ENCODE measurements at places on chromosomes 4 and X. TPM values are rescaled to one million over a fixed set of nuclear protein-coding genes. Genes with fewer than 3 reads are reported as not detected.

TENM3 gene
- total RNA-seq: 2.9 TPM

PF4V1 gene
- total RNA-seq: not detected

TKTL2 gene
- total RNA-seq: not detected

SCML2 gene
- total RNA-seq: 1.4 TPM

LRIT3 gene
- total RNA-seq: not detected

NKRF gene
- 4.2 TPM for total RNA-seq

MAGEA2 gene
- not detected for total RNA-seq

DNA sequence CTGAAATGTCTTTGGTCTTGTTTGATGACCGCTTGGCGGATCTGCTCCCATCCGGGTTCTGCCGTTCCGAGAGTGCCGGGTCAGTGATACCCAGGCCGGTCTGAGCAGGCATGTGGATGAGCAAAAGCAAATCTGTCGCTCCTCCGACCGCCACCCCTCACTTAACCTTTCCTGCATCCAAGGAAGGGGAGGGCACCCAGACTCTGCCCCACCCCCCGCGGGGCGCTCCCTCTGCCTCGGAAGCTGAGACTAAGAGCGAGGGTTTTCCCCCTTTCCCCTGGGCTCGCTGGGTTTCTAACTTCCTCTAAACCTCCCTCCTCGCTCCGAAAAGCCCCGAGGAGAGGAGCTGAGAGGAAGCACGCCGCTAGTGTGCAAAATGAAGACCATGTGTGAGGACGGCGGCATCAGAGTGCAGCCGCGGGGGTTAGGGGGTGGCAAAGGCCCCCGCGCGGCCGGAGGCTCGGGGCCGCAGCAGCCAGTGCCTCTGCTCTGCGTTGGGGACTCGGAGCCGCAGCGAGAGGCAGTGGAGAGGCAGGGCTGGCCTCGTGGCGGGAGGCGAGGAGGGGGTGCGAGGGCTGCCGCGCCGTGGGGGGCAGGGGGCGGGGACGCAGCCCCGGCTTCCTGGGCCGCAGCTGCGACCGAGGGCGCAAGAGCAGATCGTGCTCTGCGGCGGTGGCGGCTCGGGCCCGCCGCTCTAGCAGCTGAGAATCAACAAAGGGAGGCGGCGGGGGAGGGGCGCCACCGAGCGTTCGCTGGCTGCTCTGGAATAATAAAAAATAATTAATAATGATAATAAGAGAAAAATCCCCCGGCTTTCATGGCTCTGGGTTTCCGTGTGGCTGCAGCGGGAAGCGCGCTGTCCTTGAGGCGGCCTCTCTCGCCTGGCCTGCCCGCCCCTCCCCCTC lies 55.8 kb upstream of the BCOR start:
- DNase-seq: peak; percentile 84

DNA sequence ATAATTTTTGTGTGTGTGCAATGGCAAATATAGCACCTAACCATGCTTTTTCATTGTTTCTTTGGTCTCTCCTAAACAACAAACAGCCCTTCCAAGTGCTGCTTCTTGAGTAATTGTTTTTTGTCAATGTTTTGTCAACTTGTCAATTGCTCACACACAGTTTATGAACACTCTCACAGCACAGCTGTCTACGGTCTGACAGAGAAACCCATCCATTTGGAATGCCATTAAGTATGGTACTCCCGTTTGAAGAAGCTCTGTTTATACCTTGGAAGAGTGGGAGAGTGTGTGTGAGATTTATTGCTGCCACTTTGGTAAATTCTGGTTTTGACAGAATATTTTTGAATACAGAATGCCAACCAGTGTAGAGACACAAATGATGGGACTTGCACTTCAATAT lies 254.6 kb downstream of the LDB2 start:
- no peak for DNase-seq

DNA sequence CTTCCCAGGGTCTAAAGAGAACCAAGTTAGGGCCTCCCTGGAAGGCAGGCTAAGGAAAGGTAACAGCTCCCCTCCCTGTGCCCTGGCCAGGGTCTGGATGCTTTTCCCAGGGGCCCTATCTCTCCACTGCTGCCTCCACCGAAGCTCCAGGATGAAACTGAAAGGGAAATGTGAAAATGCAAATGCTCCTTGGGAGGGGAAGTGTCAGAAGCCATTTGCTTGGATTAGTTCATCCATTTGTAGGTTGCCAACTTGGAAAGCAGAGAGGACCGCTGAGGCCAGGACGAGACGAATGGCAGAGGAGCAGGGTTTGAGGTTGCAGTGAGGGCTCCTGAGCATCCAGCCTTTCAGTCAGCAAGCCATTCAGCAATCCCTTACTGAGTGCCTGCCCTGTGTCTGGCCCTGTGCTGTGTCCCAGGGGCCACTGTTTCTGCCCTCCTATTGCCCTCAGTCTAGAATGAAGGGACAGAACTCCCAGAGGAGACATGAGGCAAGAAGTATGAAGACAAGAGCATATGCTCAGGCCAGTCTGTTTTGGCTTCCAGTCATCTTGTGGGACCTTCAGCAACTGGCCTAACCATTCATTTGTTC lies 45.9 kb upstream of the PGRMC1 start:
- no peak for DNase-seq

GRCh38 chr4:1177274-1178141 lies 5.1 kb upstream of the SPON2 start:
- DNase-seq: peak; percentile 60

DNA sequence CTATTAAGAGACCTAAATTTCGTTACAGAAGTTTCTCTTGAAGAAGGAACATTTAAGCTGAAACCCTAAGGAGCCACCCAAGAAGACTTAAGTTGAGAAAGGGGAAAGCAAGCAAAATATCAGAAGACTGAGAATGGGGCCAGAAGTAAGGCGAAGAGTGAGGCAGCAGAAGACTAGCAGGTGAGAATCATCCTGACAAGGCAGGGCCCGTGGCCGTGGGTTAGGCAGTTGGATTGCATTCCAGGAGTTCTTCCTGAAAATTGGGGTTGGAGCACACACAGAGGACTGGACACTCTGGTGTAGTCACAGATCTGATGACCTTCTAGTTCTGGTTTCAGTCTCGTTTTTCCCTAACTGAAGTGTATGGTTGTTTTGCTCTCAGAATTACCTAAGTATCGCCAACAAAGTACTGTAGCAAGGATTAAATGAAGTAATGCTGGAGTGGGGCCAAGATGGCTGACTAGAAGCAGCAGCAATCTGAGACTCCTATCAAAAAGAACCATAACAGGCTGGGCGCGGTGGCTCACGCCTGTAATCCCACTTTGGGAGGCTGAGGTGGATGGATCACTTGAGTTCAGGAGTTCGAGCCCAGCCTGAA lies 94.4 kb upstream of the GUCY1A1 start:
- DNase-seq: no peak

DNA sequence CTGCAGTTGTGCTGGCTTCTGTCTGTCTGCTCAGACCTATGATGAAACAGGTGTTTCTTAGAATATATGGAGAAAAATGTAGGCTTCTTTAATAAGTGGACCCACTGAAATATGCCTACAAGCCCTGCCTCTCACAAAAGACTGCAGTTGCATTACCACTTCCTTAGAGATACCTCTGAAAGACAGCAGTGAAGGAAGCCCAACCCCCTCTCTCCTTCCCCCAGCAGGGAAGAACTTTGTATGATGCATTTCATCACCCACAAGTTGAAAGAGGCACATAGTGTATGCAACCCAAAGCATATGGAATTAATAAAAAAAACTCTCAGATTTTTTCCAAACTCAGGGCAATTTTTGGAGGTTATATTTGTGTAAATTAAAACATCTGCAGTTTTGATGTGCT lies 916.7 kb downstream of the TECRL start:
- DNase-seq: no peak

DNA sequence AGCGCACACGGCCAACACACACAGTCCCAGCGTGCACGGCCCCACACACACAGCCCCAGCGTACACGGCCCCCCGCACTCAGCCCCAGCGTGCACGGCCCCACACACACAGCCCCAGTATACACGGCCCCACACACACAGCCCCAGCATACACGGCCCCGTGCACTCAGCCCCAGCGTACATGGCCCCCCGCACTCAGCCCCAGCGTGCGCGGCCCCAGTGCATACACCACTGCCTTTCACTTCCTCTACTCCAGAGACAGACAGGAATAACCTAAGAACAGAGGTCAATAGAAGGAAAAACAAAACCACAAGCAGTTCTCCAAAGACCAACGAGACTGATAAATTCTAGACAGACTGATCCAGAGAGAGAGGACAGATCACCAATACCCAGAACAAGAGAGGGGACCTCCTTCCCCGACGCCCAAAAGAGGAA lies 17.1 kb downstream of the GAK start:
- DNase-seq: peak; percentile 50

GRCh38 chr4:182556580-182556979 lies 313.4 kb downstream of the TENM3 start:
- no peak for DNase-seq

DNA sequence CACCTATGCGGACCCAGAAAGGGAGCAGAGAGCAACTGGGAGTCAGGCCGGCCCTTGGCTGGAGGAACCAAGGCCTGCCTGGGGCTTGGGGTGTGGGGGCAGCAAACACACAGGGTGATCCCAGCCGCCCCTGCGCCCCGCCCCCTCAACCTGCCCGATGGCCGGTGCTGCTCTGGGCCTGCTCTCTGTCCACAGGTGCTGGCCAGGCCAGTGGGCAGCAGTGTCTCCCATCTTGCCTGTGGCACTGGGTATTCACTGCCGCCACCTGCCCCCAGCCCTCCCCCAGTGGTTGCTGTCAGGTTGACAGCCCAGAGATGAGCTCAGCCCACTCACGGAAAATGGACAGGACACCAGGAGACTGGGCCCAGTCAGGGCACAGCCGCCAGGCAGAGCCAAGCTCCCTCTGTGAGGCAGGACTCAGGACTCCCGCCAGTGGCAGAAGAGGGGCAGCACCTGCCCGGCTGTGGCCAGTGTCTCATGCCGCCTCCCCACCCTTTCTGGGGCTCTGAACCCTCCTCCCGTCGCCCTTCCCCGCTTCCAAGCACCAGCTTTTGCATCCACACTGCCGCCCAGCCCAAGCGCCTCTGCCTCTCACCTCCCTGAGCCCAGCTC lies 4.7 kb downstream of the NKX1-1 start:
- DNase-seq: no peak

- DNase-seq: no peak
Measured at GRCh38 chr4:17687237-17687857, 72.9 kb downstream of the MED28 start.

DNA sequence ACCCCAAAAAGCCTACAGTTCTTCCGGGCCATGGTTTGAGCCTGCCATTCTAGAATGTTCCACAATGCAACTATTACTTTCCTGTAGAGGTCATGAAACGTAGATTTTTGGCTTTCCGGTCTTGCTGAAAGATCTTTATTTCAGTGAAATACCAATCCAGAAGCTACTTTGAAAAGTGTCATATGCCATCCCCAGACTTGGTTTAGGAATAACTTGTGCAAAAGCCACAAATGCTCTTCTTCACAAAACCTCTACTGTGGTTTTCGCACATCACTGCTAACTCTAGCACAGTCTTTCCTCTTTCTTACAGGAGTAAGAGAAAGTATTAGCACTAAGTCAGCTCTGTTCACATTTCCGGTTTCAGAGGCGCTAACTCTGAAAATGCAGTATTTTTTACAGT lies 12.7 kb upstream of the CD40LG start:
- no peak for DNase-seq

- no peak for DNase-seq
Measured at GRCh38 chr4:168720396-168720900, 223.6 kb downstream of the PALLD start.
